ENCODE measurements at places on chromosomes 7 and 10.

DNA sequence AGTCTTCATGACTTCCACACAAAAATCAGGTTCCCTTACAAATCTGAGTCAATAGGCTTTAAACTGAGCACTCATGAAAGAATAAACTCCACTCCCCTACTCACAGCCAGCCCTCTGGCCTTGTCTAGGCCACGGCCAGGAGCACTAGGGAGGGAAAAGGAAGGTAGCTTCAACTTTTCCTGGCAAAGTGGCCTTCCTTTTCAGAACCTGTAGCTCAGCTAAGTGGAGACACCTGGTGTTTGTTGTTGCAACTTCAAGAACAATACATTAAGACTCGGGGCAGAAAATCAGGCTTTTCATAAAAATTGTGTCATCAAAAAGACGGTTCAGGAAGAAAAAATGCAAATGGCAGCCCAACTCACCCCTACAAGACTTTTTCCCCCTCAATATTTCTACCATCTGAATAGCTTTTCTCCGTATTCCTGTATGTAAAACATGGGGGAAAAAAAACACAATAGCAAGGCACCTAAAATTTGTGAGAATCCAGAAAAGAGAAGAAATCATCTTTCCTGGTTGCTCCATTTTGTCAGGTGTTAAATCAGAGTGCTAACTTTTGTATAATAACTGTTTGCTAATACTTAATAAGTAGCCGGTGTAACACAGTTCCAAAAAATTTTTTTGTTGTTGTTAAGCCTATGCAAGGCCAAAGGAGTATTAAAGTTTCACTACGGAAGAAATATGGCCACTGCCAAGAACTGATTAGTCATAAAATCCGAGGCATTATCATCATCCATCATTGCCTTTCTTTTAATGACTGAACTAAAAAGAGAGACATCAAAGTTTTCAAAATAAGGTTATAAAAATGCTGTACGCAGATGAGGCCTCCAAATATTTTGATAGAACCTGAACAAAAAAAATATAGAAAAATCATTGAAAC lies 66.2 kb upstream of the ARID5B start:
- DNase-seq = no peak

DNA sequence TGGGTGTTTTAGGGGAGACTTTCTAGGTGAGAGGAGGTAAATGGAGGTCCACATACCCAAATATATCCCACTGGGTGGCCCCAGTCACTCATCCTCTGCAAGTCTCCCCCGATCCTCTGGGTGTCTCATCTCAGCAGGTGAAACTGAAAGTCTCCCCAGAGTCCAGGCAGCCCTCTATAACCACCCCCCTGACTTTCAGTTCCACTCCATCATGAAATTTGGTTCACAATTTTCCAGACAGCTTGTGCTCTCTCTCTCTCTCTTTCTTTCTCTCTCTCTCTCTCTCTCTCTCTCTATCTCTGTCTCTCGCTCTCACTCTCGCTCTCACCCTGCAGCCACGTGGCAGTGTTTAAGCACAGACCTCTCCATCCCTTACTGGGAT lies 56.7 kb upstream of the ELN start:
- no peak for DNase-seq

GRCh38 chr10:42992957-42993390 lies 83.9 kb upstream of the RET start:
- DNase-seq = no peak

GRCh38 chr10:1538121-1538520 lies 199.2 kb downstream of the ADARB2 start:
- no peak for DNase-seq

GRCh38 chr10:131168238-131168875 lies 143.2 kb downstream of the TCERG1L start:
- DNase-seq = no peak

GRCh38 chr7:21364801-21365271 lies 63.0 kb upstream of the SP4 start:
- DNase-seq = no peak

DNA sequence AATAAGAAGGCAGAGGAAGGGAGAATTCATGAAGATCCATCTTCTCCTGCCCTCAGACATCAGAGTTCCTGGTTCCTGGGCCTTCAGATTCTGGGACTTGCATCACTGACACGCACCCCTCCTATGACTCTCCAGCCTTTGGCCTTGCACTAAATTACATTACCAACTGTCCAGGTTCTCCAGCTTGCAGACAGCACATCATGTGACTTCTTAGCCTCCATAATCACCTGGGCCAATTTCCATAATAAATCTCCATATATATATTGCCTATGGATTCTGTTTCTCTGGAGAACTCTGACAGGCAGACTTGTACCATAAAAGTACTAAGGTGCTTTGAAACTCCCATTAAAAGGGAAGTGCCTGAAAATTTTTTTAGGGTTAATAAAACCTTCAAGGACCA lies 23.2 kb downstream of the RSU1 start:
- DNase-seq = no peak

- DNase-seq = no peak
Measured at GRCh38 chr7:146892151-146892550, 775.5 kb downstream of the CNTNAP2 start.

- DNase-seq = no peak
Measured at GRCh38 chr7:91355695-91356435, 91.6 kb downstream of the FZD1 start.

GRCh38 chr7:54112567-54112966 lies 429.6 kb upstream of the VSTM2A start:
- no peak for DNase-seq

DNA sequence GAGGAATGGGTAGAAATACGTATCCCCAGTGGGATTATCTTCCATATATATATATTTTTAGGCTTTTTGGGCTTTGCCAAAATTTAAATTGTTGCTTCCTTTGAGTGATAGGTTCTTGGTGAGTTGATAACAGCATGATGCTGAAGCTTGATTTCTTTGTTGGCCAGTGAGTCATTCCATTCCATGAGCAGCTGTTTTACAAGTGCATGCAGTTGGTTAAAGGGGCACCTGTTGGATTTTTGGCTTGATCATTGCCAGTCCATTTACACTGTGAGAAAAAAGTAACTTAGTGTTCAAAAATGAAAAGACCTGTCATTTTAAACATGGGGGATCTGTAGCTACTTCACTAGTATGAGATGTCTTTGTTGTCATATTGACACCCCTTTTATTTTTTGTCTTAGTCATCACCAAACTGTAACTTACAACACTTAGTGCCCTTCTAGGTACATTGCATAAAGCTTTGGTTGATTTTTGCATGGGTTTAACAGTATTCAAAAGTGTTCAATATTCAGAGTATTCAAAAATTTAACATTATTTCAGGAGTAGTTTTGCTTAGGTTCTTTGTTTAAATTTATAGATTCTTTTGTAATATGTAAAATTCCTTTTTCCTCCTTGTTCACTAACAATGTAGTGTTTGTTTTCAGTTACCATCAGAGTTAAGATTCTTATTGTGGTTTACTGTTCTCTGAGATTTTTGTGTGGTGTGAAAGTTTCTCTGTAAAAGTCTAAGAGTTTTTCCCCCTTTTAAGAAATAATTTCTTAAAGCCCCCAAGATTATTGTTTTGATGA lies 8.8 kb downstream of the AKAP9 start:
- no peak for DNase-seq

GRCh38 chr7:157466867-157467261 lies 130.1 kb downstream of the DNAJB6 start:
- DNase-seq = no peak

- DNase-seq = no peak
Measured at GRCh38 chr7:144391823-144392255, 11.7 kb downstream of the NOBOX start.

DNA sequence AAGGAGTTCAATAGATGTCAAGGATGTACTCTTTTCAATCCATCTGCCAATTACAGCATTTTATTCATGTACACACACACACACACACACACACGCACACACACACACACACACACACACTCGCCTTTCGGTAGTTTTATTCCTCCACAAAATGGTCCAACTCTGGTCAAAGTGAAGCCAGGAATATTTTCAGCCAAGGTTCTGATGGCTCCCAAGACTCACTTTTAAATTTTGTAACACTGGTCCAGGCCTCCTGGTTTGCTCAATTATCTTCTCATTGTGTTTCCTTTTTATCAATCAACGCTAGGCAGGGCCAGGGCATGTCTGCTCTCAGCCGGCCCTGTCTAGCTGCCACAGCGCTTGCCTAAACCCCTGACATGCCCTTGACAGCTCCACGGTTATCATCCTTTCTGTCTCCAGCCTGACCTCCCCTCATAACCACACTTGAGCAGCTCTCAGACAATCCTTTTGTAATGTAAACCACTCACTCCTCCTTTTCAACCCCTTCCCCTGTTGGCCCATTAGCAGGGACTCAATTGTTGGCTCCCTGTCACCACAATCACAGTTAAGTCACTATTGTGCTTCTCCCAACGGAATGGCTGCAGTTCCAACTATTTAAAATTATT lies 115.1 kb downstream of the ICA1 start:
- DNase-seq = no peak

DNA sequence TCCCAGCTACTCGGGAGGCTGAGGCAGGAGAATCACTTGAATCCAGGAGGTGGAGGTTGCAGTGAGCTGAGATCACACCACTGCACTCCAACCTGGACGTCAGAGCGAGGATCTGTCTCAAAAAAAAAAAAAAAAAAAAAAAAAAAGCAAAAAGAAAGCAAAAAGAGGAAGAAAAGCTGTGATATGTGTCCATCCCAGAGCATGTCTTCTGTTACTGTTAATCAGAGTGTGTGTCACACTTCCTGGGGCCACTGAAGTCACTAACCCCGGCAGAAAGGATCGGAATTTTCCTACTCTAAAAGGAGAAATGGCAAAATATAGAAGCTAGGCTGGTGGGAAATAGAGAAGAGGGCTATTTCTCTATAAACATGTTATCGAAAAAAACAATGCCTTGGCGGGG lies 11.9 kb downstream of the PIK3AP1 start:
- no peak for DNase-seq

DNA sequence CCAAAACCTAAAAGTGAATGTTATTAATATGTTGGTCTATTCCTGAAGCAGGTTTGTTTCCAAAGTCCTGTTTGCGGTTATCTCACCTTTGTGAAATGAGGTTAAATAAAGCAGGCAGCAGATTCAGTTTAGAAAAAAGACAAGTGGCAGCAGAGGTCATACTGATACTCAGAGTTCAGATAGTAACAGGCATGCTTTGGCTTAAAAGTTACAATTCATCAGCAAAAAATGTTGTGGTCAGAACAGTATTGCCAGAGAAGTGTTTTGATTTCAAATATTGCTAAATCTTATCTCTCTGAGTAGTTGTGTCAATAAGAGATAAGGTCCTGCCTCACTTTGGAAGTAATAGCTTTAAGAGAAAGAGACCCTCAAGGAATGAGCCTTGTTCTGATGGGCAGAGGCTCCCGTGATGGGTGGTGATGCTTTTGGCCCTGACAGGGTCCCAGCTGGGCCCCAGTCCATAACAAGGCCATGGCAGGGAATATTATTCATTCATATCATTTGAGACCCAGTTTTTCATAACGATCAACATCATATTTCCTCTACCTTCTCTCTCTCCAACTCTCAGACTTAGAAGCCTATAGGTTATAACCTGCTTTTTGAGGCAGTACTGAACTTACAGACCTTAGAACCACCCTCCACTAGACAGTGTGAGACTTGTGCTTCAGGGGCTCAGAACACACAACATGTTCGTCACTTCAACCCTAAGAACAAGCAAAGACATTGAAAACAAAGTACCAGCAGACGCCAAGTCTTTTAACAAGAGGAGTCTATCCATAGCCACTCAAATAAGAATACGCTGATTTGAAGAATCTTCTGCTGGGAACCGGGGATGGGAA lies 58.5 kb upstream of the AHR start:
- no peak for DNase-seq

- DNase-seq = no peak
Measured at GRCh38 chr10:83574770-83575169, 564.5 kb upstream of the GHITM start.

GRCh38 chr10:101217044-101217425 lies 12.2 kb downstream of the LBX1 start:
- DNase-seq = no peak

DNA sequence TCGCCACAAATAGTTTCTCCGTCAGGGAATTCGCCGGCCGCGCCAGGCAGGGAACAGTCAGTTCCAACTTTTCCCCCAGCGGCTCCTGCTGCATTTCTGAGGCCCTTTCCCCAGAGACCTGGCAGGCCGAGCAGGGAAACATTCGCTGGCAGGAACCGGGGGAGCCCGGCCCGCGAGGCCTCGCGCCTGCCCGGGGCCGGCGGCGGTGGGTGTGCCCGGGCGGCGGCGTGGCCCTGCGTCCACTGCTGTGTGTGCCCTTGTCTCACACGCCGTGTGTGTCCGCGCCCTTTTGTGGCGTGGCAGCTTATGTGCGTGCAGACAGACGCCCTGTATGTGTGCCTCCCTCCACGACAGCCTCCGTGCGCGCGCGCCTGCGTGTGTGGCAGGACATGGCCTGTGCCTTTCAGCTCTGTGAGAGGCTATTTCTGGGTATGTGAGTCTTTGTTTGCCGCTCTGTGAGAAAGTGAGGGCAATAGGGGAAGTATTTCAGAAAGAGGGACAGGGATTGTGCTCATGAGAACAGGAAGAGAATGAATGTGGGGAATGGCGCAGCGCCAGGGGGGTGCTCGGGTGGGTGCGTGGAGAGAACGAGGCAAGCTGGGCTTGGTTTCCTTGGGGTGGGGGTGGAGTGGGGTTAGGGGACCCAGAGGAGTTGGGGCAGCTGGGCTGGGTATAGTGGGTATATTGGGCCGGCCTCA lies 689 bp upstream of the SMARCD3 start:
- DNase-seq = no peak

- no peak for DNase-seq
Measured at GRCh38 chr7:66142996-66143395, 28.3 kb downstream of the CRCP start.

GRCh38 chr10:78778444-78779338 lies 290.1 kb upstream of the ZMIZ1 start:
- no peak for DNase-seq

GRCh38 chr7:145582742-145583303 lies 533.8 kb upstream of the CNTNAP2 start:
- no peak for DNase-seq

DNA sequence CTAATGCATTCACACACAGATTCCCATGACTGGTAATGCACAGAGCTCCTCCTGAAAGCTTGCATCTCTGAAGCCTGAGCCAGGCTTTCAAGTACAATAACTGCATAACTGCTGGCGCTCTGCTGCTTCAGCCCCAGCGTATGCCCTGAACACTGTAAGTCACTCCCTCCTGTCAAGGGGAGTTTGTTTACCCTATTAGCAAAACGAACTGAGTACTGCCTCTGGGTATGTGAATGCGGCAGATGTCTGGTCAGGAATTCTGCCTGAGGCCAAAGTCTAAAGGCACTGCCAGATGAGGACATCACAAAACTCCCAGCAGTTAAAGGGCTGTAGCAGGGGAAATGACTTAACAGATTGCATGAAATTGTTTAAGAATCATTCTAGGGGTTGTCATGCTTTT lies 97.7 kb downstream of the NRCAM start:
- no peak for DNase-seq

- no peak for DNase-seq
Measured at GRCh38 chr7:79620291-79620690, 166.8 kb upstream of the MAGI2 start.
